Stimulated activated CD8-positive, alpha-beta memory T cell treated with anti-CD3 and anti-CD28 coated beads, Interleukin-2, amount 100 ng/mL, for 1 hour (primary cell): ENCODE measurements at places on chromosomes 6 and 20.

- DNase-seq, result no peak
Measured at GRCh38 chr6:169803271-169803811, 51.9 kb downstream of the ERMARD start.

DNA sequence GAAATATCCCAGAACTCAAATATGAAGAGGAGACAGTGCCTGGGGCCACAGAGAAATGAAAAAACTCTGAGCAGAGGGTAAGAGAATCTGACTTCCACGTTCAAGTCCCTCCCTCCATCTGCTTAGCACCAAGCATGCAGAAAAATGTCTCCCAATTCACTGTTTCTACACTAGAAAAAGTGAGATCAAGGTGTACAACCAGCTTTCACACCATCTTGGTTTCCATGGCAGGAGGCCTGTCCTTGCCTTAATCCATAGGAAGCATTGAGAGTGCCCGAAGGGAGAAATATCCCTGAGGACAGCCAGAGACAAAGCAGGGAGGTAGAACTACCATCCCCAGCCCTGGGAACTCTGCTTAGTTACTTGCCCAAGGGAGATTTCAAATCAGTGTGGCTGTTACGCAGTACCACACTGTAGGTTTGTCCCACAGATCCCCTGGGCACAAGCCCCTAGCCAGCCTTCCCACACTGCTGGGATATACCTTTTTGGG lies 82.9 kb downstream of the SCML4 start:
- DNase-seq, result no peak

GRCh38 chr6:30884521-30885480 lies 482 bp downstream of the DDR1 start:
- no peak for DNase-seq

GRCh38 chr6:157068691-157069324 lies 254.5 kb downstream of the TMEM242 start:
- DNase-seq, result no peak

DNA sequence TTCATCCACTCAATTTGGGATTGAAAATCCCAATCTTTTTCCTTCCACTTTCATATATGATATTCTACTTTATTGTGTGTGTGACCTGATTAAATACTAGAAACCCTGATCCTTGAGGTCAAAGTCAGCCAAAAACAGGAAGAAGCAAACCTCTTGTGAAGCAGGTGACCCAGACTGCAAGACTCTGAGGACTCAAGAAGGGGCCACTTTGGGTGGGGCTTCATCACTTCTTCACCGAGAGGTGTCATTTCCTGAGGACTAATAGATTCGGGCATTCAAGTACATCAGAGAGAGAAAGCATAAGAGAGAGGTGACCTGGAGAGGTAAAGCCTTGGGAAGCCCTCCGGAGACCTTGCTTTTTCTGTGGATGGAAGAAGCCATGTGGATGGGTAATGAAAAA lies 129.0 kb downstream of the CFAP61 start:
- DNase-seq, result no peak

DNA sequence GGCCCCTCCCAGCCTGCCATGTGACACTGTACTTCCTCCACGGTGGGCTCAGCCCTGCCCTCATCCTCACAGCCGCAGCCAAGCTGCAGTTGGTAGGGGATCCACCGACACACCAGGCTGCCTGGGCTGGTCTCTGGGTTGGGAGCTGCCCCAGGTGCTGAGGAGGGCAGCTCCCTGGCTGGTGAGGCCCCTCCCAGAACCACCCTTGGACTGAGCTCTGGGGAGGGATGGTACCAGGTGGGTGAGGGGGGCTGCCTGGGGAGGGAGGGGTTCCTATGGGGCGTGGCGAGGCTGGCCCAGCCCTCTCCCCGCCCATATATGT lies 185 bp upstream of the TNFRSF6B start:
- DNase-seq, result no peak

- DNase-seq, result no peak
Measured at GRCh38 chr20:59512651-59513050, 91.7 kb upstream of the PHACTR3 start.

DNA sequence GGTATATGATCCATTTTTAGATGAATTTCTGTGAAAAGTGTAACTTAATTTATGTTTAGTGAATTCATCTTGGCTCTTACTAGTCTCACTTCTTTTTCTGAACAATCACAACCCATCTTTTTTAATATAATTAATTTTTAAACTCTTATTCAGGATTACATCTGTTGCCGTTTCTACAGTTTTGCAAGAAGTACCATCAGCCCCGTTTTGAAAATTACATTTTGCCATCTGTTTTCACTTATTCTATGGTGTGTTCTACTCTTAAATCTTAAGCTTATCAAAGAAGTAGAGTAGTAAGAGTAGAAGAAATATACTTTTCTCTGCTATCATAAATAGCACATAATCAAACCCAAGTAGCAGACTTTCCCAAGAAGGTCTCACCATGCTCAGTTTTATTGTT lies 70.1 kb downstream of the ZNF292 start:
- no peak for DNase-seq

DNA sequence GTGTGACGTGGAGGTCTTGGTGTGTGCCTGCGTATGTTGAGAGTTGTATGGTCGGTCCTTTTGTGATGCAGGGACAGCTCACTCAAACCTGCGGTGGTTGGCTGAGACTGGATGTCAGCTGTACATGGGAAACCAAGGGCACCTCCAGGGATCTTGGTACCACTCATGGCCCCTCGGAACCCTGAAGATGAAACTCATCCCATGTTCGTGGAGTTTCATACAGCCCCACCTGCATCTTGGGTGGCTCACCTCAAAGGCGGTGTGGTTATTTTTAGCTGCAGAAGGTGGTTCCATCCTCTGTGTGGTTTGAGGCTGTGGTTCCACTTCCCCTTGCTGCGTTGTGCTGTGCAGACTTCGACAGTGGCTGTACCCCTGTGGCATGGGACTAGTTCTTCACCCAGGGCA lies 52.6 kb upstream of the SLC22A1 start:
- DNase-seq, result no peak
